CD4-positive, alpha-beta T cell (primary cell): ENCODE measurements at places on chromosomes 1 and 21. TPM values are rescaled to one million over a fixed set of nuclear protein-coding genes. Genes with fewer than 3 reads are reported as not detected.

The CACHD1 gene
- total RNA-seq: 6.2 TPM

The AZIN2 gene
- 4.9 TPM for total RNA-seq

DNA sequence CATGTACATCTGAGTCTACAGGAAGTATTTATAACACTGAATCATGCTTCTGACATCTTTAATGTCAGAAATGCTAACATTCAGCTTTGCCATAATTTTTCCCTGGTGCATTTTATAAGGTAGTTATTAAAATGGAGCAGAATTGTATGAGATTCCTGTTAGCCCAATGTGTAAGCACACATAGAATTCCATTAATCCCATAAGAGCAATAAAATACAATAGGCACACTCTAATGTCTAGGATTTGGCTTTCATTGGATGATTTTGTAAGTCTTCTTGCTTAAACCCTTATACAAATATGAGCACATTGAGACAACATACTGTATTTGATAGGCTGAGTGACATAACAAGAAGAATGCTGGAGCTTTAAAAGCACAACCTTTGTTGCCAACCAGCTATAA is 256.4 kb downstream of the HMCN1 start:
- no peak overlapping the region for H3K4me3 ChIP-seq
- no peak for DNase-seq
- no peaks in the 10 kb centered on the region for H3K36me3 ChIP-seq
- no peaks in the 10 kb centered on the region for H3K27me3 ChIP-seq
- no peaks in the 10 kb centered on the region for H3K4me1 ChIP-seq

DNA sequence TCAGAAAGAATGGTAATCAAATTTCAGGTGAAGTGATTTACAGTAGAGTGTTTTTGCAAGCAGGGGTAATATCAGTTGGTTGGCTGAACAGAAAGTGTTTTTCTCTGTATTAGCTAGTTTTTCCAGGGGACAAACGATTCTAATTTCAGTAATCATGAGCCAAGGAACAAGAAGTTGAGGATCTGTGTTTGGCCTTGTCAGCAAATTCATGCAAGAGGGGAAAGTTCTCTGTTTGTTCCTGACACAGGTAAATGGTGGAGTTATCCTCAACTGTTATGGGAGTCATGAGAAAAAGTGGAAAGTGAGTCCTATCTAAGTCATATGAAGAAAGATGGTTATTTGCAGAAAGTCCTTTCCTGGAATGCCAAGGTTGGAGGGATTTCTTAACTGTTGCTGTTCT is 24.6 kb upstream of the SLC35A3 start:
- no peaks in the 10 kb centered on the region for H3K27me3 ChIP-seq
- H3K4me1 ChIP-seq: no peaks in the 10 kb centered on the region
- H3K27ac ChIP-seq: no peak overlapping the region
- DNase-seq: no peak
- no peak overlapping the region for H3K4me3 ChIP-seq
